ENCODE measurements at places on chromosomes 5 and 9.

DNA sequence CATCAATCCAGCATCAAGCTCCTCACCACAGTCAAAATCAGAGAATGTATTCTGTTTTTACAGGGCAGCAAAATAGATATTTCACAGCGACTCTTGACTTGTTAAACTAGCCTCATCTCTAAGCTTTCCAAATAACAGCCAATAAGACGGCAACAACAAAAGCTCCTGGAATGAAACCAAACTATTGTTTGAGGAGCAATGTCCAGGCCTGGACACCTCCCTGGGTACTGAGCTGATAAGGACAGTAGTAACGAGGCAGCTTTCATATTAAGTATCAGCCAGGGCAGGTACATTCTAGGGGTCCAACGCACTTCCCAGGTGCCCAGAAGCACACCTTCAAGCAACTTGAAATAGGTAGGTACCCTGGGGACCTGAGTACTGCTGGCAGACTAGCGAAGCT lies 260.3 kb downstream of the ENC1 start:
- DNase-seq, result no peak

DNA sequence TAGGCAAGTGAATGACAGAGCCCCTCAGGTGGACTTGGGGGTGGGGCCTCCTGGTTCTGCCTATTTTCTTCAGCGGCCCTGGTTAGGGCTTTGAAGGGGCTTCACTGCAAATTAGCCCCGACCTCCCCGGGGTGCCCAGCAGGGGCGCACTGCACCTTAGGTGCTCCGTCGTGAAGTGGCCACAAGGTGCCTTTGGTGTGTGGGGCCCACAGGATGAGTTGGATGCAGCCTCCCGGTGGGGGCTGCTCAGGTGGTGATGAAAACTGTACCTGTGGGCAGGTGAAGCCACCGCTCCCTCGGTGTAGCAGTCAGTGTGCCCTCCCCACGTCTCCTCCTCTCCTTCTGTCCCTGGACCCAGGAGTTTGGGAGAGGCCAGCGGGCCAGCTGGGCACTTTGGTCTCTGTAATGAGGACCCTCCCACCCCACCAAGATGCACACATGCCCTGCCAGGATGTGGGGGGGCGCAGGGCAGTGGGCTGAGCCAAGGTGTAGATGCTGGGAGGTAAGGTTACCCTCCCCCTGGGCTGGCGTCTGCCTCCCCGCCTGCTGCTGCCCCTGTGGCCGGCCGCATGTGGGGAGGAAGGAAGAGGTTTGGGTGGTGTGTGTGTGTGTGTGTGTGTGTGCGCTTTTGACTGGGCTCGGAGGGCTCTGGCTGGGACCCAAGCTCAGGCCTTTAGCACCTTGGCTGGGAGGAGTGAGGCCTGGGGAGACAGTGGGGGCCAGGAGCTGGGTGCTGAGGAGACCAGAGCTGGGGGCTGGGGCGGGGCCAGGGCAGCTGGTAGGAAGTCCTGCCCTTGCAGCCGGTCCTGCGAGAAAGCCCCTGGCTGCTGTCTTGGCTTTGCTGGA lies 55.6 kb downstream of the RXRA start:
- DNase-seq, result no peak

DNA sequence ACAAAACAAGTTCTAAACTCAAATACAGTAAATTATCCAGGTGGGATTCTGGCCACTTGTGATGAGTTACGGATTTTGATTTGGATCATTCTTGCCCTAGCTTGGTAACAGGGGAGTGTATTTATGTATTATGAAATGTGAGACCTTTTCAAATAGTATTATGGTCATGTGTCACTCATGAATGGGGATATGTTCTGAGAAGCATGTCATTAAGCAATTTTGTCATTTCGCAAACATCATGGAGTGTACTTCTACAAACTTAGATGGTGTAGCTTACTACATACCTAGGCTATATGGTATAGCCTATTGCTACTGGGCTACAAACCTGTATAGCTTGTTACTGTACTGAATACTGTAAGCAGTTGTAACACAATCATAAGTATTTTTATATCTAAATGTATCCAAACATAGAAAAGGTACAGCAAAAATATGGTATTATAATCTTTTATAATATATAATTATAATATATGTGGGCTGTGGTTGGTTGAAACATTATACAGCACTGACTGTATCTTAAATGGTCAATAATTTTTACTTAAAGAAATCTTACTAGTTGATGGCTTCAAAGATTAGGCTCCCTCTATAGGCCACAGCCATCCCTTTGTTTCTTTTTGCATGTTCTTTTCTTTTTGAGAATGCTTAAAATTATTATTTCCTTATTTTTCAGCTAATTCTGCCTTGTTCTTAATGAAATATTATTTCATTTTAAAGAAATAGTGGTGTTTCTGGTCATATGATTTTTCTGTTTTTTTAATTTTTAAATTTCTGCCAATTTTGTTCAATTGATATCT lies 128.4 kb downstream of the MAST4 start:
- DNase-seq, result no peak

DNA sequence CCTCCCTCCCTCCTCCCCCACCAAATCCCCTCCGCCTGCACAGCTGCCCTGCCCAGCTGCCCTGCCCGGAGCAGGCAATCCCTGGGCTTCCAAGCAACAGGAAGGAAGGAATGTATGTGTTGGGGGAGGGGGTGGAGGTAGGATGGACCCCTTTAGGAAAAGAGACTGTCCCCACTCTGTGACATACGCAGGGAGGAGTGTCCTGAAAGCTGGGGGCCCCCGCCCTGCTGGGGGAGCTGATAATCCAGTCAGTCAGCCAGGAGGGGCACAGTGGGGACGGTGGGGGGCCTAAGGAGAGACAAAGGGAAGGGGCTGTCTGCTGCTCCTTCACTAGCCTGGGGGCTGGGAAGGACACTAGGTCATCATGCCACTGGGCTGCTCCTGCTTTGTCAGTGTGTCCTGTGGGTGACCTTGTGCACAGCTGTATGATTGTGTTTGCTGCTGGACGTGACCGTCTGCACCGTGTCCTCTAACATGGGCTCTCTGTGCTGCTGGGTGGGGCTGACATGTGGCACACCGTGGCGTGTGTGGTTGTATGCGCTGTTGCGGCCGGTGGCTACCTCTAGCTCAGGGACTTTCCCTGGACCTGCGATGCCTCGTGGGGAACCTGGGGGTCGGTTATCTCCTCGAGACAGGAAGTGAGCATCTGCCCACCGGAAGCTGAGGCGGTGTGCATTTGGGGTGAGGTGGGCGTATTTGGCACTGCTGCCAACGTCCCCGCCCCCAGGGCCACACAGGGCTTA lies 3.0 kb downstream of the N4BP3 start:
- no peak for DNase-seq

GRCh38 chr5:125160787-125161502 lies 414.5 kb upstream of the ZNF608 start:
- DNase-seq, result no peak

- DNase-seq, result no peak
Measured at GRCh38 chr5:169979871-169980270, 424 bp downstream of the INSYN2B start.

DNA sequence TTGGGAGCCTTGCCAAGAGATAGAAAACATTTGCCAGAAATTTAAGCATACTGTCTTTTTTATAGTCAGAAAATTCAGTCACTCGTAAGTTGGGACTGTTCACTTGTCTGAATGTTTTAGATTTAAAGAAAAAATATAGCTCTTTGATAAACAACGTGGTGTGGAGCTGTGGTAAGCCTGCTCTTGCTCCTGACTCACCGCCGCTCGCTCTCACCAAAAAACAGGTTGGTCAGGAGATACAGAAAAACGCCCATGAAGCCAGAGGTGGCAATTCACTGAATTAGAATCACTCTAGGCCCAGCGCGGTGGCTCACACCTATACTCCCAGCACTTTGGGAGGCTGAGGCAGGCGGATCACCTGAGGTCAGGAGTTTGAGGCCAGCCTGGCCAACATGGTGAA lies 6.2 kb downstream of the LNPEP start:
- DNase-seq, result no peak

GRCh38 chr5:140342287-140342686 lies 4.1 kb downstream of the HBEGF start:
- no peak for DNase-seq

- no peak for DNase-seq
Measured at GRCh38 chr5:51632793-51633192, 249.5 kb downstream of the ISL1 start.

- DNase-seq, result no peak
Measured at GRCh38 chr5:61498121-61498520, 166.1 kb downstream of the ZSWIM6 start.

GRCh38 chr5:16544607-16545374 lies 72.0 kb downstream of the RETREG1 start:
- DNase-seq, result no peak

- DNase-seq, result no peak
Measured at GRCh38 chr9:76684213-76684612, 80.0 kb upstream of the PCA3 start.

DNA sequence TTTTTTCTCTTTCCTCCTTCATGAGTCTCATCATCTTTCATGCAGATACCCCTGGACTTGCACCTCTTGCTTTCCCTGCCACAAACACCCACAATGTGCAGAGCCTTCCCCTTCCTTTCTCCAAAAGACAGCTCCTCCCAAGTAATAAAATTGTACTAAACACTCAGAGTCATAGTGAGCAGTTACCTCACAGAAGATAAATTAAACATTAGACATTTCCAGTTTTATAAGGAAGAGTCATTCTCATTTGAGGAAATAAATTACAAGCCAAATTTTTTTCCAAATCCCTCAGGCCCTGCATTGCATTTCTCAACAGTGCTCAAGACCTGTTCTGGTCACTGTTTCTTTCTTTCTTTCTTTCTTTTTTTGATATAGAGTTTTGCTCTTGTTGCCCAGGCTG lies 131.5 kb downstream of the ATPSCKMT start:
- DNase-seq, result no peak

- no peak for DNase-seq
Measured at GRCh38 chr5:51379331-51379700, 3.9 kb upstream of the ISL1 start.

GRCh38 chr9:89790542-89791109 lies 185.8 kb downstream of the GADD45G start:
- no peak for DNase-seq

DNA sequence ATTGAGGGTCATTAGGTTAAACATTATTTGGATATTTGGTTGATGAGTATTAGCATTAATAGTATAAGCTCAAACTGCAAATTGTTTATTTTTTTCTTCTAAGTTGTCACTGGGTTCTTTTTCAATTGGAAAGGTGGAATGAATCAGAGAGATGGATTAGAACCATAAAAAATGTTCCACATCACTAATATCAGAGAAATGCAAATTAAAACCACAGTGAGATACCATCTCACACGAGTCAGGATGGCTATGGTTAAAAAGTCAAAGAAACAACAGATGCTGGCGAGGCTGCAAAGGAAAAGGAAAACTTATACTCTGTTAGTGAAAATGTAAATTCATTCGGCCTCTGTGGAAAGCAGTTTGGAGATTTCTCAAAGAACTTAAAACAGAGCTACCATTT lies 122.8 kb downstream of the CCDC192 start:
- DNase-seq, result no peak

- no peak for DNase-seq
Measured at GRCh38 chr5:139903450-139903794, 107.8 kb downstream of the PSD2 start.

- DNase-seq, result no peak
Measured at GRCh38 chr5:150651924-150652671, 9.0 kb upstream of the MYOZ3 start.

DNA sequence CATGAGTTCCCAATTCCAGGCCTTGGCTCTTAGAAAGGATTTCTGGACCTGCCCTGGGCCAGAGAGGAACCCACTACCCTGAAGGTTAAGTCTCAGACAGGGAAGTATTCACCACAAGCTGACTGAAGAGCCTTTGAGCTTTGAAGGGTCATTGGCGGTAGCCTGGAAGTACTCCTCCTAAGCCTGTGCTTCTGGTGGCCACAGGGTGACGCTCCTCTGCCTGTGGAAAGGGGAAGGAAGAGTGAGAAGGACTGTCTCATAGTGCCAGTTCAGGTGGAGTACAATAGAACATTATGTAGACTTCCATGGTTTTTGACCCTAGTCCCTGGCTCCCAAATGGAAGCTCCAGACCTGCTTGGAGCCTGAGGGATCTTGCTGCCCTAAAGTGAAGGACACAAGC lies 1233.2 kb upstream of the CDH6 start:
- no peak for DNase-seq

GRCh38 chr5:107340631-107341030 lies 330.1 kb downstream of the EFNA5 start:
- no peak for DNase-seq

DNA sequence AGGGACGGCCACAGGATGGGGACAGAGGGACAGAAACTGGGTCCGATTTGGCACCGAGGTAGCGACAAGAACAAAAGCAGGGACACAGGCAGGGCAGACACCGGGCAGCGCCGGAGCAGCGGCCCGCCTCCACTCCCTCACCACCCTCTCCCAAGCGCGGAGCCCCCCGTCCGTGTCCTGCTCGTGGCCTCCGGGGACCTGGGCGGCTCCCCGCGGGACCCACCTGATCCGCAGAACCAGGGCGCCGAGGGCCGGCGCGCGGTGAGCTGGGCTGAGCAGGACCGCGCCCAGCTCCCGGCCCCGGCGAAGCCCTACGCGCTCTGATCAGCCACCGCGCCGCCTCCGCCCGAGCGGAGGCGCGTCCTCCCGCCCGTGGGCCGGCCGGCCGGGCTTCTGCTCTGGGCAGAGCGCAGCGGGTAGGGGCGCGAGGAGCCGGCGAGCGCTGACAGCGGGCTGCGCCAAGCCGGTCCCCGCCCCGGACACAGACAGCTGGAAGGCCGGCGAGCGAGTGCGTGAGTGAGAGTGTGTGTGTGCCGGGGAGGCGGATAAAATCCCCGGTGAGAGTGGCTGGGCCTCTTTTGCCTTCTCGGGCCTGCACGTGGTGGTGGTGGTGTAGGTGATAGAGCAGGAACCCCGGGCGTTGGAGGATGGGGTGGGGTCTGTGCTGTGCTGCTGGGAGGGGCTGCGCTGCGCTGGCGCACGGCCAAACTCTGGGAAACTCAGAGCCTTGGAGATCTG lies at the start of gene GGTA1:
Gene GGTA1 (minus strand): TSS at position 418 of the 738 bp plus-strand sequence. CDS start 31,922 bp downstream, outside the sequence.
- DNase-seq, result no peak

DNA sequence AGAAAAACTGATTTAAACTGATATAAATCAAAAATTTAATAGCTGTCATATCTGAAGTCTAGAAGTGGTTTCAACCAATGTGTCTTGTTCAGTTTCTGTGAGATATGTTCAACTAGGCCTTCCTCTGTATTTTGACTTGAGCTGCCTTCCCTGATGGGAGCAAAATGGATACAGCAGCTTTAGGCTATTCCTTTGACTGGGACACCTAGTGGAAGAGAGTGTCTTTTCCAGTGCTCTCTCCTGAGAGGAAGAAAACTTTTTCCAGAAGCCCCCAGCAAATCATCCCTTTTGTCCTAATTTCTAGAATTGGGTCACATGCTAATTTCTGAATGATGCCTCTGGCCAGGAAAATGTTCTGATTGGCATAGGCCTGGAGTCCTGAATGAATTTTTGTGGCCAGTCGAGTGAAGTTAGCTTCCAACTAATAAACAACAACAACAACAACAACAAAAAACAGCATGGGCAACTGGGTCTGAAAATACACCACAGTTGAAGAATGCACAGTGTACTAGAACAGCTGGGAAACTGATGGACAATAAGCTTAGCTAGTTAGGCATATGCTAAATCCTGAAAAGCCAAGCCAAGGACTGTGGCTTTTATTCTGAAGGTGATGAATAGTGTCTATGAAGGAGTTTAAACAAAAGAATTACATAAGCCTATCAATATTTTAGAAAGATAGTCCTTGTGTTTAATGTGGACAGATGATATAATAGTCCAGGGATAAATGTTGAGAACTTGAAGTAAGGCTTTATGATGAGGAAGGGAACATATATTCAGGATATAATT lies 125.7 kb downstream of the FBN2 start:
- DNase-seq, result no peak

- no peak for DNase-seq
Measured at GRCh38 chr5:82635561-82636288, 357.6 kb upstream of the RPS23 start.

- no peak for DNase-seq
Measured at GRCh38 chr9:35537913-35538312, 48.0 kb downstream of the RUSC2 start.
